NCI-H2107 (cell line): ENCODE measurements at places on chromosomes 1 and 21.
A peak's percentile ranks its signal among the peaks of the same experiment; 100 is the strongest.

- no peak for DNase-seq
Observed at GRCh38 chr1:1290238-1290731, 10.0 kb downstream of the SCNN1D start.

GRCh38 chr1:167763525-167764220 lies 41.9 kb downstream of the MPZL1 start:
- DNase-seq, result no peak

- no peak for DNase-seq
Observed at GRCh38 chr1:69702085-69702484, 134.4 kb downstream of the LRRC7 start.

- DNase-seq, result no peak
Observed at GRCh38 chr21:21387916-21388315, 389.7 kb downstream of the NCAM2 start.

DNA sequence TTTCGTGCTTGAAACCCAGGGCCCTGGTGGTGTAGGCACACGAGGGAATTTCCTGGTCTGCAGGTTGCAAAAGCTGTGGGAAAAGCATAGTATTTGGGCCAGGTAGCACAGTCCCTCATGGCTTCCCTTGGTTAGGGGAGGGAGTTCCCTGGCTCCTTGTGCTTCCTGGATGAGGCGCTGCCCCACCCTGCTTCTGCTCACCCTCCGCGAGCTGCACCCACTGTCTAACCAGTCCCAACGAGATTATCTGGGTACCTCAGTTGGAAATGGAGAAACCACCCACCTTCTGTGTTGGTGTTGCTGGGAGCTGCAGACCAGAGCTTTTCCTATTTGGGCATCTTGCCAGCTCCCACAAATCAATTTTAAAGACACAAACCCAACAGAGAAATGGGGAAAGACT lies 183.0 kb downstream of the PHTF1 start:
- DNase-seq, result no peak

GRCh38 chr1:204408074-204408507 lies 3.5 kb downstream of the PPP1R15B start:
- peak; percentile 49 for DNase-seq

DNA sequence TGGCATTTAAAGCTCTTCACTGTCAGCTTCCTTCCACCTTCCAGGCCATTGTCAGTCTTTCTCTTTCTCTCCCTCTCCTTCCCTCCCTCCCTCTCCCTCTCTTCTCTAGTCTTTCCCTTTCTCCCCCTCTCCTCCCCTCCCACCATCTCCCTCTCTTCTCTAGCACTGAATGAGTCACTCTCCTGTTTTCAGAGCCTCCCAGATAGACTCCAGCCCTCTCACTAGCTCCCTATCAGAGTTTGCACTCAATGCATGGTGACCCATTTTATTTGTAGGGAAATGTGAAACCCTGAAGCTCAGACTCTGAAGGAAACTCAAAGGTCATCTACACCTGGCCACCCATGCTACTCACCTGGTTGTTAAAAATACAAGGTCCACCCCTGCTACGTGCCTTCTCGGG lies 4.4 kb upstream of the MATN1 start:
- DNase-seq, result no peak

GRCh38 chr1:244614879-244615278 lies 38.0 kb upstream of the DESI2 start:
- DNase-seq, result no peak

DNA sequence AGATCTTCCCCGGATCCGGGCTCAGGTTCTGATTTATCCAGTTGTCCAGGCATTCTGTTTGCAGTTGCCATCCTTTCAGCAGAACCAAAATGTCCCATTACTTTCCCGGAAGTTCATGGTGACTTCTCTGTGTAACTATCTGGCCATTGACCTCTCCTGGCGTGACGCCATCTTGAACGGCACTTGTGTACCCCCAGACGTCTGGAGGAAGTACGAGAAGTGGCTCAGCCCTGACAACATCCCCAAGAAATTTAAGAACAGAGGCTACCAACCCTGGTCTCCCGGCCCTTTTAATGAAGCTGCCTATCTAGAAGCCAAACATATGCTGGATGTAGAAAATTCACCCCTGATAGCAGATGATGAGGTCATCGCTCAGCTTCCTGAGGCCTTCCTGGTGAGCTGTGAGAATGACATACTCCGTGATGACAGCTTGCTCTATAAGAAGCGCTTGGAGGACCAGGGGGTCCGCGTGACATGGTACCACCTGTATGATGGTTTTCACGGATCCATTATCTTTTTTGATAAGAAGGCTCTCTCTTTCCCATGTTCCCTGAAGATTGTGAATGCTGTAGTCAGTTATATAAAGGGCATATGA lies 22.4 kb downstream of the AADACL4 start:
- DNase-seq, result no peak

DNA sequence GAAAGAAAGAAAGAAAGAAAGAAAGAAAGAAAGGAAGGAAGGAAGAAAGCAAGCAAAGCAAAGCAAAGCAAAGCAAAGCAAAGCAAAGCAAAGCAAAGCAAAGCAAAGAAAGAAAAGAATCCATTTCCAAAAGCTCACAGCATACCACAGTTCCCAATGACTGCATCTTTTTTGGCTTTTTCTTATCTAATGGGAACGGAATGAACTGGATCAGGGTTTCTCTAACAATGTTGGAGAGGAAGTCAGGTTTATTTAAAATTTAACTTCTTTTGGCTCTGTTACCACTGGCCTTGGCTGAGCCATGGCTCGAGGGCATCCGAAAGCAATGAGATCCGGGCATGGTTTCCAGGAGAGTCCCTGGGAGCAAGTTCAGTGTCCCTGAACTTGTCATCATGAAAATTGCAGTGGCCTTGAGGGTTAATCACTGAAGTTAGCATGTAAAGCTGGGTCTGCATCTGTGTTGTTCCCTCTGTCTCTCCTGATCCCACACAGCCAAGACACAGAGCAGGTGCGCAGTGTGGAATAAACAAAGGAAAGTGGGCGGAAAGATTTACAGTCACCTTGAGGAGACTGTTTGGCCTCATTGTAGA lies 34.6 kb upstream of the CTPS1 start:
- no peak for DNase-seq

DNA sequence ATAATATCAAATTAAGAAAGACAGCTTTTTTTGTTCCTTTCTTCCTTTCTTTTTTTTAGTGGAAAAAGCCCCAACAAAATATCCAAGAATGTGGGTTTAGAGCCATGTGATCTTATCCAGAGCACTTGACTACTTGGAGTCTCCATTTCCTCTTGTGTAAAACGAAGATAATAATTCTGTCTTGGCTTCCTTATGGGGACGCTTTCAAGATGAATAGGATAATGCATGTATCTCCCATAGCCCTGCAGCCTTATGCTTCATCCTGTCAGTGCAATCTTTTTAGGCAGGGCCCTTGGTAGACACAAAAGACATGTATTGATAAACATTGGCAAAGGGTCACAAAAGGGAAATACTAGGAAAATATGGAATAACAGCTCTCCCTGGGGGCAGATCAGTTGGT lies 34.8 kb downstream of the ZBTB18 start:
- DNase-seq, result no peak

DNA sequence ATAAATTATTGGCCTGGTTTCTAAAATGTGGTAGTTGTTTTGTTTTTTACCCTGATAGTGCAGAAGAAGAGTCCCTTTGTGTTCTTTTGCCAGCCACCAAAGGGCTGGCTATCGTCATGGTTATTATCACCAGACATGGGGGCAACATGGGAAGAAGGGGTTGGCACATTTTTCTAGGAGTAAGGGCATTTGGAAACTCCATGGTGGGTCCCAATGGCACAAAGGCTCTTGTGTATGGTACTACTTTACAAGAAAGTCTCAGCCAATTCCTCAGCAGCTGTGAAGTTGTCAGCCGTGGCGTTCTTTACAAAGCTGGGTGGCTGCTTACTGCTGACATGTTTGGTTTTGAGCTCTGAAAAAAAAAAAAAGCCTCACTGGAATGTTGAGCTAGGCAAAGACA lies 330.4 kb upstream of the ESRRG start:
- no peak for DNase-seq

DNA sequence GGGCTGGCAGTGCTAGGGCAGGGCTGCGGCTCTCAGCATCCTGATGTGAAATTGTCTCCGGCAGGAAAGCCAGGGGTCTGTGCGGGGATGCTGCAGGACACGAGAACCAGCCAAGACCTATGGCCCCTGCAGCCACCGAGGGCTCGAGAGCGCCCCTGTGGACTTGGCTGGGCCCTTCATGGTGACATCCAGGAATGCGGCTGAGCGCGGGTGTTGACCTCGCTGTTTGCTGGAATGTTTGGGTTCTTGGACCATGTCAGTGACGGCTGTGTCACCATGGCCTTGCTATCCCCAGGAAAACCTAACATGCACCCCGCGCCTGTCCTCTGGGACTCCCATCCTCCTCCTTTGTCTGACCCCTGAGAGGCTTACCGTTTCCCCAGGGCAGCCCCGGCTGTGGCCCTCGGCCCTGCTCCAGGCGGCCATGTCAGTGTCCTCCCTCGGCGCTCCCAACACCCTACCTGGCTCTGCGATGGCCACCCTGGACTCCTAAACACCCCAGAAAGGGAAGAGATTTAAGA lies 14.3 kb upstream of the C1orf174 start:
- no peak for DNase-seq
